ENCODE measurements at places on chromosomes 1 and 21.

GRCh38 chr1:204431310-204432184 is 19.9 kb upstream of the PPP1R15B start:
- DNase-seq = peak; percentile 82

DNA sequence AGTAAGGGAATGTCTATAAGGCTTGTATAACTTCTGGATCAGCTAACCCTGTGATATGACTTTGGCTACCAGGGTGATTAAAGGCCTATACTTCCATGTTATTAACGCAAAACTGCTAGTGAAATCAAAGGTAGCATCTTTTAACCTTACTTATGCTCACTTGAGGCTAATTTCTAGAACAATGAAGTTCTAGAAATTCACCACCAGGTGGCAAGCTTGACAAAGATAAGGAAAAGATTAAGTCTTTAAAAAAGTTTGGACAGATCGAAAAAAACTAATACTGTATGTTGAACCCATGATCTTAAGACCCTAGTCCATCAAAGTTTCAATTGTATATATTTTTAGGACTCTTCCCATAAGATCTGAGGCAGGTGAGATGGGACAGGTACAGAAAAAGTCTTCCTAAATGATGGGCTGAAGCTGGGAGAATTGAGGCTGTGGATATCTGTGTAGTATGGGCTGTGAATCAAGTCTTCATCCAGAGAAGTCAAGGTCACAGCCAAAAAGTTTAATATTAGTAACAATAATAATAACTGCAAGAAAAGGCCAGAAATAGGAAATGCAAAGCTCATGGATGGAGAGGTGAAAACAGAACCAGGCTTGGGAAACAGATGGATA is 18.8 kb downstream of the KYAT3 start:
- peak; percentile 42 for DNase-seq

DNA sequence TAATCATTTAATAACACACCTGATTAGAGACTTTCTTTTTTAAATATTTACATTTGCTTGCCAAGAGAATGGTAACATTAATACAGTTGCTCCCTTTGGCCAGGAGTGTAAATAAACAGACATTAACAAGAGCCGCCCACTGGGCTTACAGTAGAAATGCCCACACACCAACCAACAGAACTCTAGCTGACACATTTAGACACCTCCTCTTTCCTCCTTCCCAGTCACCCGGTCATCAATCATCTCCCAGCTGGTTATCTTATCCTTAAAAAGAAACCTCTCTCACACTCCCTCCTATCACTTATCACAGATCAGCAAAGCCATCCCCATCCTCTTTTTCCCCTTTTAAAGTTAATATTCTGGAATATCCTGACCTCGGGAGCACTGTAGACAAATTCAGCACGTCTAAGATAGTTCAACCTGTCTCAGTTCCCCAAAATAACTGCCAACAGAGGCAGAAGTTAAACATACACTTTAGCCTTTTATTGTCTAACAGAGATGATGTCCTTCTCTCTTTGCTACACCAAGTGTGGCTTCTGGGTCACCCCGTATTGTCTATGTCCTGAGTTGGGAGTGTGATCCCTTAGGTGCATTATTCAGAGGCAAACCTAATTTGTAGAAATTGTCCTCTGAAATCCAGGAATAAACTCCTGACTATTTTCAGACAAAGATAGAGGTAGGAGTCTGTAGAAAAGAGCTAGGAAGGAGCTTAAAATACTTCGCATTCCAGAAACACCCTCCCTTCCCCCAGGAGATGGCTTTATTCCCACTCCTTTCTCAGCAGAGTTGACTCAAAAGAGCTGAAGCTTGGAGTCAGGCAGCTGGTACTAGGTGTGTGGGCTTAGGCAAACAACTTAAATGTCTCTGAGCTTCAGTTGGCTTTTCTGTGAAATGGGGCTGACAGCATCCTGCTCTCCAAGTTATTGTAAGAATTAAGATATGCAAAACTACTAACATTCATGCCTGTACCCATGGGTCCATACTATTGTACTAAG is 8.8 kb downstream of the MYCL start:
- peak; percentile 78 for DNase-seq

GRCh38 chr1:193156822-193157142 is 29.6 kb downstream of the B3GALT2 start:
- no peak for DNase-seq

GRCh38 chr1:116451702-116452101 is 78.7 kb downstream of the ATP1A1 start:
- no peak for DNase-seq

GRCh38 chr1:243713470-243714186 is 136.4 kb downstream of the AKT3 start:
- DNase-seq = peak; percentile 31

DNA sequence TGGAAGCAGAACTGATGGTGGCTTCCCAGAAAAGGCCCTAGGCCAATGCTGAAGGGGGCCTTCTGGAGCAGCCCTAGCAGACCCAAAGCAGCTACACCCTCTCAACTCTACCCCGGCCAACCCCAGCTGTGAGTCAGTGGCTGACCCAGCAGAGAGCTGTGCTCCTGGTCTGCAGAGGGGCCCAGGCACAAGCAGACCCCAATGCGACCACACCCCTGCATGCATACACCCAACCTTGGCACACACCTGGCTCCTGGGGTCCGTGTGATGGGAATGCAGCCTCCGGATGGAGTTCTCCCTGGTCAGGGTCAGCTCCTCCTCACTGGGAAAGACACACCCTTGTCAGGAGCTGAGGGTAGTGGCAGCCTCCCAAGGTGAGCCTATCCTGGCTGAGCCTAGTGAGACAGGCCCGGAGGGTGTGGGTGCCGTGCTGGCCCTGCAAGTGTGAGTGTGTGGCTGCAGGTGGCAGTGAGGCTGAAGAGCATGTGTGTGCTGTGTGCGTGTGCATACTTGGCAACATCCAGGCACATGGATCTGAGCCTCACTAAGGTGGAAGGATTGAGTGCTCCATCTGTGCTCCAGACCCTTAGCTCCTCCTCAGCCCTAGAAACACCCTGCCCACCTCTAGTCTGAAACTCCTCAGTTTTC is 3.9 kb upstream of the ARHGAP30 start:
- no peak for DNase-seq

DNA sequence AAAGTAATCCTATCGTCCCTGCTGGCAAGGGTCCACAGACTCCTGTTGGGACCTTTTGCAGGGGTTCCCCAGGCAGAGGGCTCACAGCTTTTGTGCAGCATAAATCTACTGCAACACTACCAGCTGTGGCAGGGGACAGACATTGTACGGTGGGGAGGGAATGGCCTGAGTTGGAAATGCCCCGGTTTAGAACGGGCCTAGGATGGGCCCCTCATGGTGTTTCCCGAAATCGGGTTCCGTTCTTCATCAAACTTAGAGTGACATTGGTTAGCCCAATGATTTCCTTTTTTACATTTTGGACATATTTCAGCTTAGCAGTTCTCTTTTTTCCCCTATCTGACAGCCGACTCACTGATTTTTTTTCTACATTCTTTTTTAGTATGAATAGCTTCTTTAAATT is 26.5 kb upstream of the SAMD11 start:
- no peak for DNase-seq

GRCh38 chr1:190808035-190808434 is 330.4 kb upstream of the BRINP3 start:
- no peak for DNase-seq

GRCh38 chr1:65067491-65068201 is 80.4 kb upstream of the AK4 start:
- DNase-seq = peak; percentile 74

DNA sequence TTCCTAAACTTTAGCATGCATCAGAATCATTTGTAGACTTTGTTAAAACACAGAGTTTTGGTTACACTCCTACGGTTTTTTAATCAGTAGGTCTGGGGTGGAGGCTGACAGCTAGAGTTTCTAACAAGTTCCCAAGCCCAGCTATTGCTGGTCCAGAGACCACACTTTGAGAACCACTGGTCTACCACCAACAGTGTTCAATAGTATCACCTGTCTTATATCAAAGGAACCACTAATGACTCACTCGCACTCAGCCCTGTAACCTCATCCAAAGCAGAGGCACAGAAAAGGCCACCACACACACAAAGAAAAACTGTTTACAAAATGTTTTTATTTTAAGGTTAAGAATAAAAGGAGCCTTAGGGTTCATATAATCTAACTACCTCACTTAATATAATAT is 68.7 kb downstream of the HIVEP3 start:
- no peak for DNase-seq

GRCh38 chr21:25416669-25417068 is 190.6 kb downstream of the MRPL39 start:
- no peak for DNase-seq

GRCh38 chr1:63929106-63929478 is 155.3 kb downstream of the ROR1 start:
- DNase-seq = peak; percentile 44

- DNase-seq = peak; percentile 68
Observed at GRCh38 chr1:36119456-36119855, 5.6 kb downstream of the COL8A2 start.

DNA sequence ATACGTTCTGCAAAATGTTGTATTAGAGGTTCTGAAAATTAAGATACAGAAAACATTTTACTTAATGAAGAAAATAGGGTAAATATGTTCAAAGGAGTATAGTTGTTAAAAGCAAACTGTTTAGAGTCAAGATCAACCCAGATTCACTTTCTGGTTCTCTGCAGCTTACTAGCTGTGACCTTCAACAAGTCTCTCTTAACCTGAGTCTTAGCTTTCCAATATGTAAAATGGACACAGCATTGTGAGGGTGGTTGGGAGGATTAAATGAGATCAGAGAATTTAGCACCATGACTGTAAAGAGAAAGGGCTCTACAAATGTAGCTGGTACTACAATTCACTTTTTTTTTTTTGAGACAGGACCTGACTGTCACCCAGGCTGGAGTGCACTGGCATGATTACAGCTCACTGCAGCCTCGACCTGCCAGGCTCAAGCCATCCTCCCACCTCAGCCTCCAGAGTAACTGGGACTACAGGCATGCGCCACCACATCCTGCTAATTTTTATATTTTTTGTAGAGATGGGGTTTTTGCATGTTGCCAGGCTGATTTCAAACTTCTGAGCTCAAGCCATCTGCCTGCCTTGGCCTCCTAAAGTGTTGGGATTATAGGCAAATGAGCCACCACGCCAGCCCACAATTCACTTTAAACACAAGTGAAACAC is 43.9 kb downstream of the ATP1A1 start:
- no peak for DNase-seq

DNA sequence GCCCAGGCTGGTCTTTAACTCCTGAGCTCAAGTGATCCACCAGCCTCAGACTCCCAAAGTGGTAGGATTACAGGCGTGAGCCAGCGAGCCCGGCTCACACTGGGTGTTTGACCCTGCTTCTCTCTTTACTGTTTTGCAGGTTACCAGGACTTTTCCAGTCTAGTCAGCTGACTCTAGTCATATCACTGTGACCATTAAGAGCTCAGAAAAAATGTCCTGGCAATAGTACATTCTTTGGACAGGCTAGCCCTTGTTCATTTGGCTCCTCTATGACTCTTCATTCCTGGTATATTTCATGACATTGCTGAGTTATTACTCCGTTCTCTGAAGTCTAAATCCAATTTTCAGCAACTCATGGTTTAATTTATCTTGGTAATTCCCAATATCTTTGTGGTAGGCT is 8.0 kb upstream of the CA6 start:
- DNase-seq = no peak

- no peak for DNase-seq
Observed at GRCh38 chr1:22586356-22587130, 23.3 kb downstream of the EPHA8 start.

GRCh38 chr1:30464187-30464617 is 259.2 kb downstream of the MATN1 start:
- DNase-seq = no peak

DNA sequence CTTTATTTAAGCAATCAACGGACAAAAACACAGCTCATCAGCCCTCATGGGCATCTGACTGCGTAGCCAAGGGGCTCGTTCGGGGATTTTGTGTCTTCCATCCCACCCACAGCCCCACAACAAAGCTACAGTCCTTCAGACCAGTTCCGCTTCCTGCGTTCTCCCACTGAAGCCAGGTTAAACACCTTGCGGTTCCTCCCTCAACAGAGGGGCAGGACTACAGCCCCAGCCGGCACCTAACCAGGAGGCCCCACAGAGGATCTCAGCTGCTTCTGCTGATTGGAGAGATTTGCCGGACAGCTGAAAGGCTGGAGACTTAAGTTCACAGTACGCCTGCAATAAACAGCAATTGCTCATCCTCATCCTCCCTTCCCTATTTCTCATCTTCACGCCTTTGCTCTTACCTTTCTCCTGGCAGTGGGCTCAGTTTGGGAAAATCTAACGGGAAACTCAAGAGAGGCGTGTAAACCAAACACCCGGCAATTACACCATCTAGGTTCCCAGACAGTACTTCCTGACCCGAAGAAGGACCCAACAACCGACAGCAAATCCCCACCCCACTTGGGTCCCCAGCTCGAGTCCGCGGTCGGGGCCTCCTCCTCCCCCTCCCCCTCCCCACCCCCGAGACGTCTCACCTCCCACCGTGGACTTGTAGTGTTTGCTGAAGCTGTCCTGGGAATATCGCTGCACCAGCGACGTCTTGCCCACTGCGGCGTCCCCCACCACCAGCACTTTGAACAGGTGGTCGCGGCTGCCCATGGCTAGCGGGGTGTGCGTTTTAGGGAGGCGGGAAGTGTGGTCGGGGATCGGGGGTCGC is 876 bp downstream of the RAB29 start:
- no peak for DNase-seq

- peak; percentile 82 for DNase-seq
Observed at GRCh38 chr1:186152620-186153239, 222.3 kb downstream of the TPR start.

GRCh38 chr1:64483731-64484414 is 13.9 kb downstream of the CACHD1 start:
- no peak for DNase-seq

- DNase-seq = no peak
Observed at GRCh38 chr1:98251497-98251896, 330.7 kb upstream of the DPYD start.

- no peak for DNase-seq
Observed at GRCh38 chr1:190116921-190117320, 360.7 kb downstream of the BRINP3 start.

GRCh38 chr1:54464031-54464476 is 57.9 kb upstream of the SSBP3 start:
- no peak for DNase-seq

DNA sequence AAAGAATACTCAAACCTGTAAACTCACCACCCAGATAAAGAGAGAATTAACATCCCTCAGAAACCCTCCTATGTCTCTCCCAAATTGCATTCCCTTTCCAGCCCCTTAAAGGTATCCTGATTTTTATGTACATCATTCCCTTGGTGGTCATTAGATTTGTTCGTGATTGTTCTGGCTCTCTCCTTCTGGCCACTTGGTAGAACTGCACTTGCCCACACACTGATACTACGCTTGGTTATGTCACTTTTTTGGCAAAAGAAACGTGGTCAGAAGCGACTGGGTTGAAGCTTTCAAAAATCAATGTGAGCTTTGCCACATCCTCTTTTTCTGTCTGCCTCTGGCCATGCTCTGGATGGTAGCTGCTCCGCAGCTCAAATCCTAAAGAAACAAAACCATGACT is 76.3 kb downstream of the KRTAP19-8 start:
- no peak for DNase-seq

- no peak for DNase-seq
Observed at GRCh38 chr1:56153276-56153675, 426.1 kb downstream of the PLPP3 start.

All from fibroblast of skin of scalp (primary cell).